ENCODE measurements at places on chromosomes 5 and 9.

DNA sequence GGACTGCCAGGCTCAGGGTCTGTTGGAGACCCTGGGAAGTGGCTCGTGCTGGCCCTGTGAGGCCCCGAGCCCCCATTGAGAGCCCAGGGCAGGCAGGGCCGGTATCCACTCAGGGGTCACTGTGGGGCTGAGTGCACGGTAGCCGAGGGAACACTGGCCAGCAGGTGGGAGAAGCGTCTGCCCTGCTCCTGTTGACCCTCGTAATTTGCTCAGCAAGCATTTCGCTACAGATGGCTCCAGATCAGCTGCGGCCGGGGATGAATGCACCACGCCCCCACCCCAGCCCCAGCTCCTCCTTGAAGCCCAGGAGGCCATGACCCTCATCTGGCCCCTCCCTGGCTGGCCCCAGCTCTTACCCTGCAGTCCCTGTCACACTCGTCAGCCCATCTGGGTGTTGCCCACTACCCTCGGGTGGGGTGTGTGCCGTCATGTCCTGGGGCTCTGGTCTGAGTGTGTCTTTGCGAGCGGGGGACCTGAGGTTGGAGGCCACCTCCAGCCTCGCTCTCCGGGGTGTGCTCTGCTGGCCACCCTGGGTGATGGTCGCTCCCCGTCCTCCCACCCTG, 6.1 kb upstream of the NRARP start:
- no peak for DNase-seq

GRCh38 chr9:108755979-108756378, 99.8 kb downstream of the ACTL7B start:
- DNase-seq, result no peak

GRCh38 chr5:134132372-134133187, 18.1 kb downstream of the TCF7 start:
- no peak for DNase-seq

DNA sequence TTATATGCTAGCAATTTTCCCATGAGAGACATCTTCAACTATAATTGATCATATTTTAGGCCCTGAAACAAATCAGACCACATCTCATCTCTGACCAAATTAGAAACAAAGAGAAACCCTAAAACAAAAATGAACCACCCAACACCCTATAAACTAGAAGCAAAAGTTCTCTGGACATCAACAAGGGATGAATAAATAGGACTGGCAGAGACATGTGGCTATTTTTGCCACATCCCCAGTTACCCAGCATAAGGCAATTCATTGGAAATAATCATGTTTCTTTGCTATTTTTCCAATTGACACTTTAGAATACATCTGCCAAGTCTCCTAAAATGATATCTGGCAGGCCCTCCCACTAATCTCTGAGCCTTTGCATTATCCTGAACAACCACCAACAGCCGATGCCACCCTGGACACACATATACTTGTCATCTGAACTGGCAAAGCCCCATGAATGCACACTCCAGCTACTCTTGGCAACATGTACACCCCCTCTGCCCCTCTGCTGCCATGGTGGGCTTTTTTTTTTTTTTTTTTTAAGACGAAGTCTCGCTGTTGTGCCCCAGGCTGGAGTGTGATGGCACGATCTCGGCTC, 53.5 kb upstream of the EQTN start:
- no peak for DNase-seq

GRCh38 chr9:131598121-131598520, 52.8 kb downstream of the PRRT1B start:
- peak; percentile 95 for DNase-seq

- no peak for DNase-seq
Observed at GRCh38 chr5:10291692-10292339, 15.9 kb downstream of the CMBL start.

DNA sequence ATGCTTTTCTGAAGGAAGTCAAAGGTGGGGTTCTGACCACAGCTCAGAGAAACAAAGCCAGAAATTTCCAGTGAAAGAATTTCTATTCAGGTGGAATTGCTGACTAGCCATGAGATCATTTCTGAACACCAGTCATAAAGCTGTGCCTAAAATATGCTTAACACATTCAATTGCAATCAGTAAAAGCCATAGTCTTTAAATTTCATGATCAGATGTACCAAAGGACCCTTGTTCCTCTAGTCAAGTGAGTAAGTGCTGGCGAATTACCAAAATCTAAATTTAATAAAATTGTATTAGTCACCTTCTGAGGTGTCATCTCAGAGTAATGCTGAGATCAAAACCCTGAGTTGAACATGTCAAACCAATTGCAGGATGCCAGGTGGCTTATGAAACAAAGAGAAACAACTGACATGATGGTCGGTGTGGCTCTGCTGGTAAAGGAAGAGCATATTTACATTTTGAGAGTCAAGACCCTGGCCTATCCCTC, 334.2 kb upstream of the CCNH start:
- no peak for DNase-seq

DNA sequence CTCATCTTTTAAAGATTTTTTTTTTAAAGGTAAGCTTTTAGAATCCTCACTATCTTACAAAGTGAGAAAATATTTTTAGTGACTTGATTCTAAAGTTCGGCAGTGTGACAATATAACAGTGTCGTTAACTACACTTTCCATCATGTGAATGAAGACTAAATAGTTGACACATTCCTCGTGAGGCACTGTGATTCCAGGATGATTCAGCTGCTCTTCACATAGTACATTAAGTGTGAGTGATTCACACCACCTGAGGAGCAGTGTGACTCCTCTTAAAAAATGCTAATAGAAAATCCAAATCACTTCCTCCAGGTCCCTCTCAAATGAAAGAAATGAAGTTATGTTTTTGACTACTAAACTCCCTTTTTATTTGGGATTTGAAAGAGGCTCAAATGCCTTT, 589.5 kb downstream of the GABRG2 start:
- no peak for DNase-seq

- no peak for DNase-seq
Observed at GRCh38 chr9:122883125-122883524, 22.0 kb downstream of the RC3H2 start.

DNA sequence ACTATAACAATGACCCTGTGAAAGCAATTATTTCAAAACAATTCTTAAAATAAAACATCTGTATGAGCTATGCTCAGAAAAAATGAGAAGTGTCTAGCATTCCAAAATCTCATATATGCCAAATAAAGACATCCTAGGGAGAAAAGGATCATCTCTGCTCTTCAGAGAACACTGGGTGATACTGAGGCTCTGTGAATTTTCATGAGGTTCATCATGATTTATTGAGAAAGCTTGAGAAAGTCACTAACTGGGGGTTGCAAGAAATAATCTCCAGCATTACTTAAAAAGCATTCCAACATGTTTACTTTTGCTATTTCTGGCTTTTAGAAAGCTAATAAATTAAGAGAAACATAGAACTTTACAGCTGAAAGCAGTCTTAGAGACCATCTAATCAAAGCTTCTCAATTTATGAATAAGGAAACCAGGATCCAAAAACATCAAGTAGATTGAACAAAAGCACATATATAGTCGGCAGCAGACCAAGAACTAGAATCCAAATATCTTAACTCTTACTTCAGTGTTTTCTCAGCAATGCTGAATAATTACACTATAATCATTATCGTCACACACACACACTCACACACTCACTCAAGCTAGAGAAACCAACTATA, 372.8 kb downstream of the NR2F1-AS1 start:
- no peak for DNase-seq

DNA sequence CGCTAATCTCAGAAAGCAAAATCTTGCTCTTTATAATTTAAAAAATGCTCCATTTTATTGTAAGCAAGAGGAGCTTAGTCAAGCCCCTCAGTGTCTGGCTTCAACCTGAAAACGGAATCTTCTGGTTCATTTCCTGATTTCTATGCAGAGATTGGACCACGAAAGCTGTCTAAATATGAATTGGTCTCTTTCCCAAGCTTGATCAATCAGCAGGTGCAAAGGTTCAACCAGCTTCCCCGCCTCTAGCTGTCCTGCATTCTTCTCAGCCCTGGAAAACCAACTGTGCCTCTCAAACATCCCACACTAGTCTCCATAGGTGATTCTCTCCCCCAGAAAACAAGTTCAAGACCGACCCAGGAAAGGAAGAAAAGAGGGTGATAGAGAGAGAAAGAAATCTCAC, 34.5 kb downstream of the FNBP1 start:
- DNase-seq, result no peak

GRCh38 chr9:13244181-13244580, 35.3 kb downstream of the MPDZ start:
- DNase-seq, result no peak

- no peak for DNase-seq
Observed at GRCh38 chr5:163880302-163880701, 374.9 kb downstream of the MAT2B start.

GRCh38 chr9:134676886-134677285, 35.3 kb downstream of the COL5A1 start:
- no peak for DNase-seq

- no peak for DNase-seq
Observed at GRCh38 chr5:16750445-16750844, 133.6 kb upstream of the RETREG1 start.

DNA sequence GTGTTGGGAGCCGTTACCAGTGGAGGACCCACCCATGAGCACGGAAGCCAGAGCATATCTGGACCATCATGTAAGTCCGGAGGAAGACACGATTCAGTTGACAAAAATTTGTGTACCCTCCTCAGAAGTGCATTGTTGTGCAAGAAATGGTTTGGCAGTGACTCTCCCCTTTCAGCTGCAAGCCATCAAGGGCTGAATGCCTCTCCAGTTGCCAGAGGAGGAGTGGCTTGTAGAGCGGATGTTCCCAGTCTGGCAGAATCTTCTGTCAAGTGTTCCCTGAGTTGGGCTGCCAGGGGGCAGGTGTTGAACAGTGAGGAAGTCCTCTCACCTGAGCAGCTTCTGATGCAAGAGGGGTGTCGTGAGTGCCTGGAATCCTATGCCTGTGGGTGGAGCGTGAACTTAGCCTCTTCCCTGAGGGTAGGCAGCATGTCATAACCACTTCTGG, 27.6 kb upstream of the CDKN2AIPNL start:
- DNase-seq, result no peak

DNA sequence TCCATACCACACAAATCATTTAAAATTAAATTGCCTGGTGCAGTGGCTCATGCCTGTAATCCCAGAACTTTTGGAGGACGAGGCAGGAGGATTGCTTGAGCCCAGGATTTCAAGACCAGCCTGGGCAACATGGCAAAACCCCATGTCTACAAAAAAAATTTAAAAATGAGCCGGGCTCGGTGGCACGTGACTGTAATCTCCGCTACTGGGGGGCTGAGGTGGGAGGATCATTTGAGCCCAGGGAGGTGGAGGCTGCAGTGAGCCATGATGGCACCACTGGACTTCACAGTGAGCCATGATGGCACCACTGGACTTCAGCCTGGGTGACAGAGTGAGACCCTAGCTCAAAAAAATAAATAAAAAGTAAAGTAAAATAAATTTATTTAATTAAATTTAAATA, 40.9 kb downstream of the LYRM7 start:
- DNase-seq, result no peak

DNA sequence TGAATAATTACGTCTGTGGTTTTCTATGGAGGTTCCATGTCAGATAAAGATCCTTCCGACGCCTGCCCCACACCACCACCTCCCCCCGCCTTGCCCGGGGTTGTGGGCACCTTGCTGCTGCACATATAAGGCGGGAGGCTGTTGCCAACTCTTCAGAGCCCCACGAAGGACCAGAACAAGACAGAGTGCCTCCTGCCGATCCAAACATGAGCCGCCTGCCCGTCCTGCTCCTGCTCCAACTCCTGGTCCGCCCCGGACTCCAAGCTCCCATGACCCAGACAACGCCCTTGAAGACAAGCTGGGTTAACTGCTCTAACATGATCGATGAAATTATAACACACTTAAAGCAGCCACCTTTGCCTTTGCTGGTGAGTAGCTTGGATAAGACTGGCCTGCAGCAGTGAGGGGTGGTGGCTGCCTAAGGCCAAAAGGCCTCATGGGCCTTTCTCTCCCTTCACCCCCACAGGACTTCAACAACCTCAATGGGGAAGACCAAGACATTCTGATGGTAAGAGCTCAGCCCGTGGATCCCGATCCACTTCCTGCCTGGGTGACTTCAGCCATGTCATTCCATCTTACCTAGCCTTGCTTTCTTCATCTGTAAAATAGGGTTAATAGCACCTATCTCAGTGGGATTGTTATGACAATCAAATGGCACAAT, at the start of gene IL3:
IL3 (plus strand) TSS at position 155 of the 661 bp plus-strand sequence; CDS start at position 207, 52 bp downstream.
- no peak for DNase-seq

GRCh38 chr5:112686675-112687074, 51.0 kb upstream of the APC start:
- DNase-seq, result no peak
